A172 (cell line): ENCODE measurements at places on chromosomes 2 and 18. TPM values are rescaled to one million over a fixed set of nuclear protein-coding genes. Genes with fewer than 3 reads are reported as not detected.

The MAP2 gene
- 2.1 and 4.3 TPM in 2 replicates for total RNA-seq

The ONECUT2 gene
- 0.36 and 0.71 TPM in 2 replicates for total RNA-seq

DNA sequence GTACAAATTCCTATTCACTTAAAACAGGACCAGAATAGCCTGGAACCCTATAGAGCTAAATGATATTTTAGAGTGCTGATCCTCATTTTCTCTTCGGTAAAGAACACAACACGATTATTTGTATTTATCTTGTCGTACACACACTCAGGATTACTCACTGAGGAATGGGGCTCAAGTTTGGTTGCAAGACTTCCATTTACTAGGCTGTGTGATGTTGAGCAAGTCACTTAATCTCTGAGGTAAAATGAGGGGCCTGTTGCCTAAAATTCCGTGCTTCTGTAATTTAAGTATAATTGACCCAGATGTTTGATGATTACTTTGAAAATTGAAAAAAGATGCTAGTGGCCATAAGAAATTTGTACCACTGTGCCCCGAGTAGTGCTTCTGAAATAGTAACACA, 42.6 kb upstream of the MAP4K3 start:
- no peak for DNase-seq

- no peak for DNase-seq
Observed at GRCh38 chr2:38517284-38517683, 85.4 kb downstream of the HNRNPLL start.

The SERPINB7 gene
- 5.6 and 8.9 TPM in 2 replicates for total RNA-seq

- no peak for DNase-seq
Observed at GRCh38 chr2:26647981-26648380, 6.8 kb upstream of the CIB4 start.

The DOK1 gene
- 17.3 and 24.8 TPM in 2 replicates for total RNA-seq

DNA sequence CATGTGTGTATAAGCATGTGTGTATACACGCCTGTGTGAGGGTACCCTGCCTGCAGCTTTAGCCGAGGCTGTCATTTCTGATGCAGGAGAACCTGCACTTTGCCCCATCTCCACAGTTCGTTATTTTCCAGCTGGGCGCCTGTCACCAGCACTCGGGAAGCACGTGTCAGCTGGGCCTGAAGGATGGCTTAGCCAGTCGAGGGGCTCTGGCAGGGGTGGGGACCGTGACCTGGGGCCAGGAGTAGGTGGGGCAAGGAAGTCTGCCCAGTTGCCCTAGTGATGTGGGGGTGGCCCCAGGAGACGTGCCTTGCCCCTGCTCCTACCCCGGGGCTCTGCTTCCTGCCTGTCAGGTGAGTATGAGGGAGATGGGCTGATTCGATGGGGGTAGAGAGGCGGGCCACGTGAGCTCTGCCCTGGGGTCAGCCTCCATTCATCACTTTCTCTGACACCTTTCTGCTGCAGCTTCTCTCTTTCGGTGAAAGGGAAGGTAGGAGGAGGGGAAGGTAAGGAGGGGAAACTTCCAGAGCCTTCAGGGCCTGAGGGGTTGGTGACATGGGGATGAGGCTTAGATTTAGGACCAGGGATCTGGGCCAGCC, 130.6 kb upstream of the SKOR2 start:
- DNase-seq, result no peak

GRCh38 chr2:60857056-60857455, 24.3 kb upstream of the REL start:
- no peak for DNase-seq

The TOGARAM2 gene
- 0.69 and 1.9 TPM in 2 replicates for total RNA-seq

DNA sequence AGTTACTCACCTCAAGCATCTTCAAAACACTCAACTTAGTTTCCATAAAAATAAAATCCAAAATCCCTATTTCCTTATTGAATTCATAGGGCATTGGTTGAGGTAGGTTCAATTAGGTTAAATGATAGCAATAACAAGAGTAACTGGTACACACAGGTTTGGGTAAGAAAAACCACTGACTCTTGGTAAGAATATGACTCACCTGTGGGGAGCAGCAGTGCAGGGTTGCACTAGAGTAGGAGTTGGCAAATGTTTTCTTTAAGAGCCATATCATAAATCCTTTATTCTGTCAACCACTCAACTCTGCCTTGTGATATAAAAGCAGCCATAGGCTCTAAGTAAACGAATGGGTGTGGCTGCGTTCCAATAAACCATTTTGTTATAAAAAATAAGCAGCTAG, 71.4 kb upstream of the CDH20 start:
- no peak for DNase-seq

DNA sequence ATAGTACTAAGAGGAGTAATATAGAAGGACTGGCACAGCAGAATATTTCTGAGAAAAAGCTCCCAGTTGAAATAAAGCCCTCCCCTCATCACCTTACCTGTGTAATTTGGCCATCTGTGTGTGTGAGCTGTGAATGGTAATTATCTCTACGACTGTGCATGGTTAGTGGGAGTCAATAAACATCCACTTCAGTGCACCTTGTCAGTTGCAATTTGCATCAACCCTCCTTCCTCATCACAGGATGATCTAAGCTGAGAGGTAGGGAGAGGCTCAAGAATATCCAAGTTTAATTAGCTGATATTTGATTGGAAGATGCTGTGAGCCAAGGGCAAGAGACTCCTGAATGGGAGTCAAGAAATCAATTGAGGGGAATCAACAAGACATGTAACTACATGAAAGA, 694.9 kb upstream of the KLHL29 start:
- no peak for DNase-seq

The ANO7 gene
- total RNA-seq, result 0.03 and 0.72 TPM in 2 replicates

- DNase-seq, result peak; percentile 60
Observed at GRCh38 chr2:43576981-43577892, 18.6 kb downstream of the THADA start.

GRCh38 chr2:10426726-10427617, 21.2 kb downstream of the ODC1 start:
- DNase-seq, result no peak

DNA sequence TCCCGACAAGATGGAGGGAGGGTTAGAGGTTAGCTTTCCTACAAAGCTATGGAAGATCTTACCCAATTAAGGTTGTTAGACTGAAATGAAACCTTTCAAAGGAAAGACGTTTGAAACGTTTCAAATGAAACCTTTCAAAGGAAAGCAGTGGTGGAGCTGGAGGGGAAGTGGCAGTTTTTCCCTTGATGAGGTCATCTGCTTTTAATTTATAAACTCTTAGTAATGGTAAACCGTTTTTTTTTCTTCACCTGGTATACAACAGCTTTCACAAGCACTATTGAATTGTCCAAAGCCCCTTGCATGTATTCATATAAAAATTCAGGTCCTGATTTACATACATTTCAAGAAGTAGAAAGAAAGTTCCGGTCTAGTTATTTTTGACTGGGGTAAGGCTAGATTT, 7.4 kb downstream of the PMAIP1 start:
- DNase-seq, result no peak

- no peak for DNase-seq
Observed at GRCh38 chr2:72008608-72009007, 139.1 kb downstream of the CYP26B1 start.

DNA sequence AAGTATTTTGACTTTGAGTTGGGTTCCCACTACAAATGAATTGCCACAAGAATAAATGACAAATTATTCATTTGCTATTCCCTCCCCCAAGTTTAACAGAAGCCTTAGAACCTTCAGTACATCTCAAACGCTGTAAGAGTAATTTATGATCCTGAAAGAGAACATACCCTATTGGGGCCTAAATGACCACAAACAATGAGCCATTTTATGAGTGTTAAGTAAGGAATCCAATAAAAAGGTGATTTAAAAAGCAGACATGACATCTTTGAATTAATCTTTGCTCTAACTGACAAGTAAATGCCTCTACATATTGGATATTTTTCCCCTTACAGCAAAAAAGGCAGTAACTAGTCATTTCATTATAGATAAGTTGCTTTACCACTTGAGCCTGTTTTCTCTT, 136.9 kb downstream of the NRXN1 start:
- peak; percentile 63 for DNase-seq

The SLC16A14 gene
- not detected in 2 replicates for total RNA-seq

The C2orf72 gene
- 2.6 and 10.8 TPM in 2 replicates for total RNA-seq

The CHRNG gene
- not detected in 2 replicates for total RNA-seq

The AGAP1 gene
- 13.9 and 14.7 TPM in 2 replicates for total RNA-seq

- DNase-seq, result peak; percentile 8
Observed at GRCh38 chr18:40133253-40133652, 1821.8 kb upstream of the PIK3C3 start.

- DNase-seq, result peak; percentile 35
Observed at GRCh38 chr2:235300368-235301201, 193.3 kb upstream of the AGAP1 start.

GRCh38 chr18:573385-573784, 6.8 kb upstream of the CETN1 start:
- DNase-seq, result no peak

DNA sequence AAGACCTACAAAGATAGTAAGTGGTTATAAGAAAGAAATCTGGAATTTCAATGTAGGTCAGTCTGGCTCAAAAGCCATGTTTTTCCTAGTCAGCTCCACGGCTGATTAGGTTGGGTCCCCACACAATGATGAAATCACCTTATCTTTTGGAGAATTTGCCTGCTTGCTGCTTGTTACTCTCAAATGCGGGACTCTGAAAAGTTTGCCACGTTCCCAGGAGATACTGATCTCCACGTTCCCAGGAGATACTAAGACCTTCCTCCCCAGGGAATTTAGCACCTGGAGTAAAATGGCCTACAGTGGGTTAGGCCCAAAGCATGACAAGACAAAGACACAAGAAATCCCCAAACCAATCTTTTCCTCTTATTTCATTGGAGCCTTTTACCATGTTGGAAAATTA, 449.6 kb downstream of the TNS1 start:
- no peak for DNase-seq

The DNAJC5G gene
- total RNA-seq, result not detected in 2 replicates

- DNase-seq, result no peak
Observed at GRCh38 chr18:13680612-13681011, 45.7 kb downstream of the FAM210A start.

The ATP6V1B1 gene
- 0.93 TPM in 1 of 2 replicates, not detected in the other for total RNA-seq

- DNase-seq, result peak; percentile 64
Observed at GRCh38 chr2:21367421-21367820, 243.7 kb downstream of the TDRD15 start.
